ENCODE measurements at places on chromosomes 7 and 10. TPM values are rescaled to one million over a fixed set of nuclear protein-coding genes. Genes with fewer than 3 reads are reported as not detected.

- no peak for DNase-seq
Observed at GRCh38 chr10:71549766-71550533, 153.2 kb downstream of the CDH23 start.

Gene CEP55
- 0.40 TPM for total RNA-seq

- no peak for DNase-seq
Observed at GRCh38 chr7:4807598-4808016, 32.2 kb downstream of the AP5Z1 start.

DNA sequence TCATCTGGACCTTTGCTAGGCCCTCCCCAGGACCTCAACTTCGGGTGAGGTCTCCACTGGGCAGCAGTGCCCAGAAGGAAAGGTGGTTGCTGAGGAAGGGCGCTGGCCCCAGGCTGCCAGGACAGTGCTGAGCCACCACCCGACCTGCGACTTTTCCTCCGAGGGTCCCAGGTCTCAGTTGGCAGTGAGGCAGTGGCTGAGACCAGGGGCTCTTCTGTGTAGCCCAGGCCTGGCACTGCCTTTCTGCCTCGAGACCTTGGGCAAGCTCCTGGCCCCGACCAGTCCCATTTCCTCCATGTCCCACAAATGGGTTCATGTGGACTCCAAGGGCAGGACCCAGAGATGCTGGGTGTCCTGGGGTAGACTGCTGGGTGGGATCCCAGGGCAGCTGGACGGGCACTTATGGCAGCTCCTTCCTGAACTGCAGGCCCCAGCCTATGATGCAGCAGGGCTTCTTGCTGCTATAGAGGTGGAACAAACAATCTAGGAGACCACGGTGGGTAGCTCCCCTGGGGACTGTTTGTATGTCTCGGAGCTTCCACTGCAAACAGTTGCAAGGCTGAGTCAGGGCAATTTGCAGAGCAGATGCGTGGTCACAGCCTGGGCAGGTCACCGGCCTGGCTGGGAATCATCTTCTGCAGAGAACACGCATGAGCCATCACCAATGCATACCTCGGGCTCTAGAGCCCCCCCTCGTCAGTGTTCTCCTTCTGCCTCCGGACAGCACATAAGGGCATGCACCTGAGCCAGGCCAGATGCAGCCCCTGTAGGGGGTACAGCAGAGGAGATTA is 17.9 kb upstream of the LRRC18 start:
- no peak for DNase-seq

Gene LRRC18
- total RNA-seq: not detected

Measured in left ventricle myocardium superior (tissue), 1 donor.